T-helper 2 cell (primary cell): ENCODE measurements at places on chromosomes 12 and 14.

DNA sequence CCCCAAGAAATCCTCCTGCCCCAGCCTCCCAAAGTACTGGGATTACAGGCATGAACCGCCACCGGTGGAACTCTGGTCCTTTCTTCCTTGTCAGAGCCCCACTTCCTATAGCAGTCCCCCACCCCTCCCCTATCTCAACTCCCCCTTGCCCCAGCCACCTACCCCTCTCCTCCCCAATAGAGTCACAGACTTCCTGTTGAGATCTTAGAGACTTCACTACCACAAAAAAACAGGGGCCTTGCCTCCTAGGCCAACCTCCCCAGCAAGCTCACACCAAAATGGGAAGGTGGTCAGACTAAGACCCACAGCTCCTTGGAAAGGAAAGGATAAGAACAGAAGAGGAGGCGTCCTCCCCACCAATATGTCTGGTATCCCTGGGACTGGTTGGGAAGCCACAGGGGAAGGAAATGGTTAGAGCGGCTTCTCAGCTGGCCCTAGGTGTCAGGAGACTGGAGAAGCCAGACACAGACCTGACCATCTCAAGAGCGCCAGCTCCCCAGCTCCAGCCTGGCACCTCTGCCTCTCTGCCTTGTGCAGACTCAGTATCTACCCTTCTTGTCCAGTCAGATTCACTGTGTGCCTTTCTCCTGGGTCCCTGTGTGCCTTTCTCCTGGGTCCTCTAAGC, 8.5 kb downstream of the ITGB7 start:
- no peak for DNase-seq

DNA sequence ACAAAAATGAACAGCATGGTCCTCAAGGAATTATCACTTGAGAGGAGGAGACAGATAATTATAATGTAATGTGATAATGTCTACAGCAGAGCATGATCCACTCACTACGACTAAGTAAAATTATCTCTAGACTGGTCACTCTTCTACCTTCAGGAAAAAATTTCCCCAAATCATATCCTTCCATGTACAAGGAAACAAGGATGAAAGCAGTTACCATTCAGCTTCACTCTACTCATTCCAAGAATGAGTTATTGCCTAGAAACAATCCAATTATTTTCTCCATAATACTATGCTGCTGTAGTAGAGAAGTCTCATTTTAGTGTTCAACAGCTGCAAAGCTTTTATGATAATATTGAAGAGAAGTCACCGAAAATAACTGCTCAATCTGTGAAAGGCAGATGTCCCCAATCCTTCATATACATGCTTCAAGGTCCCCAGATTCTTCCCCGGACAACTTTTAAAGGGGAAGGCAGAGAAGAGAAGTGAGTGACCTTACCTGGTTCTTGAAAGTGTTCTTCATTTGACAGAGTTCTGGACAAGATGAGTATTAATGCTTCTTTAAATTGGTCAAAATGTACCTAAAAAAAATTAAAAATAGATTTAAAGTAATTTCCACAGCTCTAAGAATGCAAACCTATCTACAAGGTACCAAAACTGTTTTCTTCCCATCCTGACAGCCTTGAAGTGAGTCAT, 24.6 kb downstream of the NIN start:
- DNase-seq: no peak

- no peak for DNase-seq
Measured at GRCh38 chr12:77592836-77593235, 237.9 kb upstream of the NAV3 start.

GRCh38 chr14:63897721-63898163, 44.9 kb downstream of the SYNE2 start:
- DNase-seq: no peak

- DNase-seq: no peak
Measured at GRCh38 chr12:119373001-119373400, 38.5 kb downstream of the CCDC60 start.

DNA sequence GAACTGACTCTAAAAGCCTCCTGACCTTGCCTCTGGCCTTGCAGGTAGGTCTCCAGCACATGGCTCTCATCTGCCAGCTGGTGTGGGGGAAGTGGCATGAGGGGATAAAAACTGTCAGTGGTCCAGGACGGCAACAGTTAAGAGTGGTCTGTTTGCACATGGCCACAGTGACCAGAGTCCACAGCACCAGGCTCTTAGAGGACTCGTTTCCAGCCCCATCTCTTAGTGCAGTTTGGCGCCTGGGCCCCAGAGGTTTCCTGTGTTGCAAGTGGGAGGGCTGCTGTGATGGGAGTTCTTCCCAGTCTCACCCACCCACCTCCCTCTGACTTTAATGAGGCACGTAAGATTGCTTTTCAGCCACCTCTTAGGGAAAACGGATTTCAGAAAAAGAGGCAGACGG, 37.0 kb downstream of the APPL2 start:
- no peak for DNase-seq

DNA sequence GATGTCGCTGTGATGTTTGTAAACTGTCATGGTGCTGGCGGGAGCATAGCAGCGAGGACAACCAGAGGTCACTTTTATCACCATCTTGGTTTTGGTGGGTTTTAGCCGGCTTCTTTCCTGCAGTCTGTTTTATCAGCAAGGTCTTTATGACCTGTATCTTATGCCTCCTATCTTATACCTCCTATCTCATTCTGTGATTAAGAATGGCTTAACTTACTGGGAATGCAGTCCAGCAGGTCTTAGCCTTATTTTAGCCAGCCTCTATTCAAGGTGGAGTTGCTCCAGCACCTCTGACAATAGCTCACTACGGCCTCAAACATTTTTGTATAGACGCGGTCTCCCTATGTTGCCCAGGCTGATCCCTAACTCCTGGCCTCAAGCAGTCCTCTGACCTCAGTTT, 53.7 kb downstream of the B4GALNT3 start:
- no peak for DNase-seq

GRCh38 chr12:116274551-116275375, 2.7 kb downstream of the MED13L start:
- no peak for DNase-seq

DNA sequence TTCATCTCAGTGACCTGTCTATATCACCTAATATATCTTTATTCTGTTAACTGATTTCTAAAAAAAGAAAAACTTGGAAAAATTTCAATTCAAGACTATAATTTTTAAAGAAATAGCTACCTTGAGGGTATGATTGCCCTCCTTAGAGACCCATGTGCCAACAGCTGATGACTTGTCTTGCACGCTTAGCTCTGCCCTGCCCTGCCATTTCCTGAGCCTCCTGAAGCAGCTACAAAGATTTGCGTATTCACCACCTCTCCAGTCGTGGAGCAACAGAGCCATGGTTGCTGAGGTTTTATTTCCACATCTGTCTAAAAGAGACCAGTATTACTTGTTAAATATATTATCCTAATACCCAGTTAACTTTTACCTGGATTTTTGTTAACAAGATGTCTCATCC, 91.7 kb upstream of the ATF1 start:
- no peak for DNase-seq

- no peak for DNase-seq
Measured at GRCh38 chr12:52015532-52016041, 8.8 kb downstream of the TAMALIN start.

DNA sequence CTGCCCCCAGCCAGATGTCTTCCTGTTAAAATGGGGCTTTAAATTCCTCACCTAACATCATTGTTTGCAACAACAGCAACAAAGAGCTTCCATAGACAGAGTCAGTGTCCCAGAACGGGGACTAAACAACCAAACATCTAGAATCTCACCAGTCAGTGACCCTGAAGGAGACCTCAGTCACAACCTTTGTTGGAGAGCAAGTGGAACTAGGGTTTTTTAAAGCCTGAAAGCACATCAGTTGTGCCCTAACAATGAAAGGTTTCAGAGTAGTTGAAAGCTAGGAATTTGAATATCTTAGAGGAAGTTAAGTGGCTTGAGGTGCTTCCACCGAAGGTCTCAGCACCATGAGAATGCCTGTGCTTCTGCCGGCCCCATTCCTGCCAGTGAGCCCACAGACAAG, 5.0 kb upstream of the ALDH2 start:
- DNase-seq: no peak

DNA sequence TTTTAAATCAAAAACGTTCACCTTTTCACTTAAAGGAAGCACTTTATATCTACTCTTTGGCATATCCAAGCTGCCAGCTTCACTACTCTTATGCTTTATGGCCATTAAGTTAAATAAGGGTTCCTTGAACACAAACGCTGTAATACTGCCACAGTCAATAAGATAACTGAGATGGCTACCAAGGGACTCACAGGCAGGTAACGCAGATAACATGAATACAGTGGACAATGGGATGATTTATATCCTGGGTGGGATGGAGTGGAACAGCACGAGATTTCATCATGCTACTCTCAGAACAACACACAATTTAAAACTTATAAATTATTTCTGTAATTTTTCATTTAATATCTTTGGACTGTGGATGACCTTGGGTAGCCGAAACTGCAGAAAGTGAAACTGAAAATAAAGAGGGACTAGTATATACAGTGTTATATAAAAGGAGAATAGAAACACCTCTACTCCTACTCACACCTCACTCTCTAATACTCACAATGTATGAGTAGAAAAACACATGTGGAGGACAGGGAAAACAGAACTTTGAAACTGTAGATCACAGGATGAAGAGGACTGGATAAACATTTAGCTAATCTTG, 367.3 kb downstream of the C12orf50 start:
- no peak for DNase-seq

- DNase-seq: no peak
Measured at GRCh38 chr12:77152623-77153193, 87.3 kb upstream of the E2F7 start.

DNA sequence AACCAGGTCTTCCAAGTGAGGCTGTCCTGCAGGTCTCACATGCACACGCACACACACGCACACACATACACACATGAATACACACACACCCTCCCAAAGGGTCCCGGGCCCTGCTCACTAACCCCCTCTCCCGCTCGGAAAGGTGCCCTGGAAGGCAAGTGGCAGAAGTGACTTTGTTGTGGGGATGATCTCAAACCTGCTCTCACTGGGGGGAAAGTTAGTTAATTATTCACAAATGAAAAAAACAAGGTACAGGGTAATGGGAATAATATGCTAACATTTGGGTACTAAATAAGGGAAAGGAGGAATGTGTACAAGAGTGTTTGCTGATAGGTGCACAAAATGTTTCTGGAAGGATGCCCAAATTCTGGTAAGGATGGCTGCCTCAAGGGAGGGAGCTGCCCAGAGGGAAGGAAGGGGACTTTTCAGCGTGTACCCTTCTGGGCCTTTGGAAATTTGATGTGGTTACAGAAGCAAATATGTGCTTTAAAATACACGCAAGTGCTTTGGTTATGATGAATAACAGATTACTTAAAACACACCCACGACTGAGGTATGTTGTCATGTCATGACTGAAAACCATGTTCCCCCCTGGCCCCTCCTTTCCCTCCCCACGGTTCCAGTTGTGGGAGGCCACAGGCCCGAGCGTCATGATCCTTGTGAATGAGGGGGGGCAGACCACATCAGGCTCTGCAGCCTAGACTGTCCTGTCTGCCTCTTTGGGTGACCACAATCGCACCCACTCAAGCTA, 43.3 kb upstream of the PLEKHG6 start:
- DNase-seq: no peak

DNA sequence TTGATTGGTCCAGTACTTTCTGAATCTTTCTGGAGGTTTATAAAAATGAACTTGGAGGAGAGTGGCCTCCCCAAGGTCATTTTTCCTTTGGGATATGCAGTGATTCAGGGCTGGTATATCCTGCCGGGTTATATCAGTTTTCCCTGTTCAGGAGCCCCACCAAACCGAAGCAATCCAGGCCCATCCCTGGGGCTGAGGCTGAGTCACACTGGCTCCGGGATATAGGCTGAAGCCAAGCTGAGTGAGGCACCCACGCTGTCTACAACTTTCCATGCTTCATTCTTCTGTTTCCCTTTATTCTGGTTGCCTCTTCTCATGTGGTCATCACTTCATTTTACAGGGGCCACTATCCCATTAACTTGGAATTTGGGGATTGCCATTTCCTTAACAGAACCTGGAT, 3.4 kb downstream of the SSPN start:
- no peak for DNase-seq

- no peak for DNase-seq
Measured at GRCh38 chr14:23121361-23121771, 2.3 kb upstream of the CEBPE start.

GRCh38 chr14:90757452-90757851, 58.8 kb downstream of the TTC7B start:
- no peak for DNase-seq

DNA sequence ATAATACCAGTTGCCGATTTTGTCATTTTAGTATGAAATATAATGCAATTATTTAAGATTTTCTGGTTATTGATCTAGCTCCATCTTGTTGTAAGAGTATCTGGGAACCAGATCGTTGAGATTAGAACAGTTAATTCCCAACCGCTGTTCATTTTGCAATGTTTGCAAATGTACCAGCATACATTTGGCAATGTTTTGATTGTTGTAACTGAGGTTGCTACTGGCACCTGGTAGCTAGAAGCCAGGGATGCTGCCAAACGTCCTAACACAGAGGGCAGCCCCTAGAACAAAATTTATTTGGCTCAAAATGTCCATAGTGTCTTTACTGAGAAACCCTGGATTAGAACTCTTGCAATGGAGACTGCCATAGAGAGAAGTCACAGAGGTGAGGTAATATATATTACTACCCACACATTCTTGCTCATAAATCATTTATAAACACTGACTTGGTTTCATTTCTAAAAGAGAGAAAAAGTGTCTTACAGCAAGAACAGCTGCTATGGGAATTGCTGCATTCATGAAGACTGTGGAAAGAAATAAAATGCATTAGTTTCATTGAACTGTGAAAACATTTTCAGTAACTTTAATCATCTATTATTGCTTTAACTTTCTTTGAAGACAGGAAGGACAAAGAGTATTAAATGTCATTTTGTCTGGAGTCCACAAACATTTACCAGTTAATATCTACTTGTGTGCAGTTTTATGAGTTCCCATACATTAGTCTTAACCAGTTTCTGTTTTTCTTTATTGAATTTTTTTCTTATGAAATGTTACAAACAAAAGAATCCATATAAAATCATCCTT, 46.2 kb downstream of the ABCC9 start:
- DNase-seq: no peak

- no peak for DNase-seq
Measured at GRCh38 chr14:23049011-23049410, 7.0 kb downstream of the PSMB11 start.

GRCh38 chr12:107134558-107134957, 41.2 kb upstream of the CRY1 start:
- DNase-seq: peak; percentile 46

GRCh38 chr12:49332891-49333371, 4.1 kb downstream of the C1QL4 start:
- DNase-seq: no peak

DNA sequence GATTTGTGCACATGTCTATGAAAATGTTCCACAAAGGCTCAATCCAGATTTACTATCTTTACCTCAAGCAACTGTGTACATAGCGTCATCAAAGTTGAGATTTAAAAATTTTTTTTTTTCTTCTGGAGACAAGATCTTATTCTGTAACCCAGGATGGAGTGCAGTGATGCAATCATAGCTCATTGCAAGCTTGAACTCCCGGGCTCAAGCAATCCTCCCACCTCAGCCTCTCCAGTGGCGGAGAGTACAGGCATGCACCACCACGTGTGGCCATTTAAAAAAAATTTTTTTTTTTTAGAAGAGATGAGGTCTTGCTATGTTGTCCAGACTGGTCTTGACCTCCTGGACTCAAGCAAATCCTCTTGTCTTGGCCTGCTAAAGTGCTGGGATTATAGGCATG, 2.3 kb downstream of the COCH start:
- DNase-seq: no peak

GRCh38 chr14:36057452-36058116, 118.9 kb downstream of the PTCSC3 start:
- no peak for DNase-seq
